Fibroblast of skin of left biceps (primary cell): ENCODE measurements at places on chromosomes 12 and 14.
A peak's percentile ranks its signal among the peaks of the same experiment; 100 is the strongest.

DNA sequence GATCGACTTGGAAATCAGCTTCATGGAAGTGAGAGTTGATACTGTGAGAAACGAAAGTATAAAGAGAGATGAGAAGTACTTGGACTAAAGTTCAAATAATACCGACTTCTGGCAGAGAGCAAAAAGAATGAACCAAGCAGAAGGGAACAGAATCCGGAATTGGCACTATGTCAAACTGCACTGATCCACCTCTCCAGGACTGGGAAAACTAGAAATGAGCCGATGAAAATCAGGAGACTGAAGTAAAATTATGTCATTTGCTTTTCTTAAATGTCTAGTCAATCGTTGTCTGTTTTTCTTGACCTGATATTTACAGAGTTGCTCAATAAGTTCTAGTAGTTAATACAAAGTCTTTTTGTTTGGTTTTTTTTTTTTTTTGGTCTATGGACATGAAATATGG lies 163.0 kb upstream of the FOXG1 start:
- DNase-seq: no peak

GRCh38 chr12:64636856-64637255 lies 26.6 kb downstream of the RASSF3 start:
- DNase-seq: no peak

GRCh38 chr14:81205639-81206038 lies 15.1 kb downstream of the GTF2A1 start:
- no peak for DNase-seq

DNA sequence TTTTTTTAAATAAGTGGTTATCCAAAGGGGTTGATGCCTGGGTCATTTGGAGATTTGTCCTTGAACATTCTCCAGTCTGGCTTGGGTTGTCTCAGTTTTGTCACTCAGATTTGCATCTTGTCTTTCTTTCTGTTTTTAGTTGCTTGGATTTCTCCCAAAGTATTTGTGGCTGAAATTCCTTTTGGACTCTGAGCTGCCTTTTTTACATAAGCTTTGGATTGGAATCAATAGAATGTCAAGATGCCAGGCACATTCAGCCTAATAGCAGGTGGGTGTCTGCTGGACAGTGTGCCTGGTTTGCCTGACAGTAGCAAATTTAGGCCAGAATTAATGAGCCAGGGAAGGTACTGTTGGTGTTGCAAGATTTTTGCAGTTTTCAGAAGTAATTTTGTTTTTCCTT lies 50.0 kb downstream of the FLRT2 start:
- DNase-seq: no peak

GRCh38 chr14:55586411-55586810 lies 6.4 kb downstream of the KTN1 start:
- DNase-seq: no peak

DNA sequence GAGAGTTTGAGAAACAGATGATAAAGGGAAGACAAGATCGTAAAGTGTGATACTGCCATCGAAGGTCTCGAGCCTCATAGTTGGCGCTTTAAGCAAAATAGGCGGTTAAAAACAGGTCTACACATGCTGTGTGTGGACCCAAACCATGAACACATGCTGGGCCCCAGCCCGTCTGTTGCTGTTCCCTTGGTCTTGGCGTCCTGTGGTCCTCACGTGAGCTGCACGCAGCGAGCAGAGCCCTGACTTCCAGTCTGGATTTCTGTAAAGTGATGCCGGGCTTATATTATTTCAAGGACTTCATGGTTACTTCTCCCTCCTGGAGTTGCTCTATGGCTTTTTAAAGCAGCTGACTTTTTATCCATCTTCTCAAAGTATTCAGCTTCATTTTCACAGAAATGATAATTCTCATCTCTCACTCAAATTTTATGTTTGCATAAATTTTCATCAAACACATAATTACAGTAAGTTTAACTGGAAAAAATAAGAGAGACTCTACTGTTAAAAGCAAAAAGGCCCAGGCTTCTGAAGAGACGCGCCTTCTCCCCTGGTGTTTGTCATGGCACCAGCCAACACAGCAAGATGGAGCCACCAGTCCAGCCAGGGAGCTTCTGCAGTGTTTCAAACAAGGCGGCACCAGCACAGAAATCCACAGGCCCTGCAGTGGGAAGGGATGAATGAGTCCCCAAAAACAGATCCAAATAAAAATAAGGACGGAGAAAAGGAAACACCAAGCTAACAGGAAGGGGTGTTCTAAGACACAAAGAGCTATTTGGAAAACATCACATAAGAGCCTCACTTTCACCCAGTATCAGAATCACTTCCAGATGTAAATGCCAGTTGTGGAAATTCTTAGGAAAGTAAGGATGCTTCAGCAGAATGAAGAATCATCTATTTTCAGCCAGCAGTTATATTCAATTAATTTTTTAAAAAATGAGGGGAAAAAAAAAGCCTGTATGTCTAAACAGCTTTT lies 24.9 kb downstream of the SFSWAP start:
- no peak for DNase-seq

- DNase-seq: no peak
Observed at GRCh38 chr14:30283822-30284446, 275.0 kb upstream of the G2E3 start.

GRCh38 chr12:110102255-110102654 lies 21.9 kb upstream of the IFT81 start:
- no peak for DNase-seq

DNA sequence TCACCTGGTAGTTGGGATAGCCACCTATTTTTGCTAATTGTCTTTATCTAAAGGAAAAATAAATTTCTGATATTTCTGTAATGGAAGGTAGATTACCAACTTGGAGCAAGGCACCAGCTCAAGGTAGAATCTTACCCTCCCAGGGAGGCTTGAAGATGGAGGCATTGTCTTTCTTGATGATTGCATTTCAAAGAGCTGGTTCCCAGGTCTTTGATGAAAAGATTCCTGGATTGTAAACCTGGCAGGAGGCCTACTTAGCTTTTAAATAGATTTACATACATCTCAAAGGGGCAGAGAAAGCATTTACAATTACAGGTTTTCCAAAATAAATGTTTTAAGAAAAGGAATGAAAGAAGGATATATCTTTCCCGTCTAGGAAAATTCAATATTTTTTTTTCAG lies 729.2 kb downstream of the LRFN5 start:
- DNase-seq: no peak

GRCh38 chr14:36655963-36656686 lies 5.5 kb upstream of the PAX9 start:
- no peak for DNase-seq

DNA sequence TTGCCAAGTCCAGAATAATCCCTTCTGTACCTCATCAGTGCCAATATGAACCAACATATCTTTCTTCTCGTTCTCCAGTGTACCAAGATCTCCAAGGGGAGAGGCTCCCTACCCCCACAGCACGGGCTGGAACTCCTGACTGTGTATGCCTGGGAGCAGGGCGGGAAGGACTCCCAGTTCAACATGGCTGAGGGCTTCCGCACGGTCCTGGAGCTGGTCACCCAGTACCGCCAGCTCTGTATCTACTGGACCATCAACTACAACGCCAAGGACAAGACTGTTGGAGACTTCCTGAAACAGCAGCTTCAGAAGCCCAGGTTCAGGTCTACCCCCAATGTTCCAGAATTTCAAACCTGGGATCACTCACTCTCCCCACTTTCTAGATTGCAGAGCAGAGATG lies 10.5 kb upstream of the OAS2 start:
- DNase-seq: no peak

DNA sequence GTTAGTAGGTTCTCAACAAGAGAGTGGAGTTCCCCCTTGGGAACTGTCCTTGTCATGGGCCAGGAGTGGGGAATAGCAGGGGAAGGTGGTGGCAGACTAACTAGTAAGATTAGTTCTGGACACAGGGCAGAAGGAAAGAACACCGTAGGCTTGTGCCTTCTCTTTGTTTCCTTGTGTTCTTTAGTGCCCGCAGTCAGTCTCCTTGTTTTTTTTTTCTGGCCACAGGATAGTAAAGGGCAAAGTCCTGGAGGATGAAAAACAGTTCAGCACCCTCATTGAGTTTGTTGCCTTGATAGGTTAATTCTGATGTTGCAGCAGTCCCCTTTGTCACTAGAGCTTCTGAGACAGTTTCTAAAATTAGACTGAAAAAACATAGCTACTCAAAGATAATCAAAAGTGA lies 8.4 kb downstream of the PEX5 start:
- no peak for DNase-seq

DNA sequence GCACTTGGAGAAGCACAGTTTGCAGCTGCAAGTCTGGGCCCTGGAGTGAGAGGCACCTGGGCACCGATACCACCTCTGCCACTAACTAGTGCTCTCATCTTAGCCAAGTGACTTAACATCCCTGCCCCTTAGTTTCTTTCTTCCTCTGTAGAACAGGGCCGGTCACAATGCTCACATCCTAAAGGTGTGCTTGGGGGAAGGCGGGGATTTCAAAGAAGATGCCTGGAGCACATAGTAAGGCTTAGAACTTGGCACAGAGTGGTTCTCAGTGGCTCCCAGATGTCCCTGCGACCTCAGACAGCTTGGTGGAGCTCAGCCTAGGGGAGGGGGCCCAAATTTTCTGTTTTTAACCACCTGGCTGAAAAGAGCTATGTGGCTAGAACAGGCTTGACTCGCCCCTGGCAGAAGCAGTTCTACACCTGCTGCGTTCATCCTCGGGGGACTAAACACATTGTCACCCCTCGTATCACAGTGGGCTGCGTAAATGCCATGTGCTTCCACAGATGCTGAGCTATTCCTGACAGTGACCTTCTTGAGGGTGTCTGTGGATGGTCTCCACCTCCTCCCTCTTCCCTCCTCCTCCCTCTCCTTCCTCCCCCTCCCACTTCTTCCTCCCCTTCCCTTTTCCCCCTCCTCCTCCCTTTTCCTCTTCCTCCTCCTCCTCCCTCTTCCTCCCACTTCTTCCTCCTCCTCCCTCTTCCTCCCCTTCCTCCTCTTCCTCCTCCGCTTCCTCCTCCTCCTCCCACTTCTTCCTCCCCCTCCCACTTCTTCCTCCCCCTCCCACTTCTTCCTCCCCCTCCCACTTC lies 112.1 kb downstream of the PHETA1 start:
- no peak for DNase-seq

GRCh38 chr12:118068445-118068844 lies 7.5 kb upstream of the WSB2 start:
- no peak for DNase-seq

- peak; percentile 86 for DNase-seq
Observed at GRCh38 chr12:108804271-108804953, 53.0 kb downstream of the SSH1 start.

GRCh38 chr12:105419606-105420005 lies 89.1 kb downstream of the C12orf75 start:
- DNase-seq: no peak

- DNase-seq: no peak
Observed at GRCh38 chr12:27260746-27261145, 16.7 kb downstream of the STK38L start.

DNA sequence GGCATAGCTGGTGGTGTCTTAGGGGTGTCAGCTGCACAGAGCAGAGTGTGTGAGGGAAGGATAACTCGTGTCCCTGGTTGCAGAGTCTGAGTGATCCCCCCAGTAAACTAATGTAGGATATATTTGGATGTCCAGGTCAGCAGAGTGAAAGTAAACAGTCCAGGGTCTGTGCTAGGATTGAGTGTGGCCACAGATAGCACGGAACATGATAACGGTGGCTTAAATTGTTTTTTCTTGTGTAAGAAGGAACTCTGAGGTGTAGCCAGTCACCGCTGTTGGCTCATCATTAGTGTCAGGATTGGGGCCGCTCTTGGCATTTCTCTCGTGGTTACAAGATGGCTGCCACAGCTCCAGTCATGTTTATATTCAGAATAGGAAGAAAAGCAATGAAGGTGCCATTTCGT lies 97.3 kb downstream of the DERA start:
- DNase-seq: no peak

- DNase-seq: no peak
Observed at GRCh38 chr12:6226002-6226678, 25.9 kb downstream of the CD9 start.

- DNase-seq: no peak
Observed at GRCh38 chr12:104565606-104566243, 109.0 kb downstream of the CHST11 start.

GRCh38 chr14:73003681-73004080 lies 23.2 kb downstream of the ZFYVE1 start:
- no peak for DNase-seq
